NCI-H345 (cell line): ENCODE measurements at places on chromosomes 2 and 18.

- no peak for DNase-seq
These were observed 685.4 kb upstream of the NRXN1 start for GRCh38 chr2:51717312-51717711.

DNA sequence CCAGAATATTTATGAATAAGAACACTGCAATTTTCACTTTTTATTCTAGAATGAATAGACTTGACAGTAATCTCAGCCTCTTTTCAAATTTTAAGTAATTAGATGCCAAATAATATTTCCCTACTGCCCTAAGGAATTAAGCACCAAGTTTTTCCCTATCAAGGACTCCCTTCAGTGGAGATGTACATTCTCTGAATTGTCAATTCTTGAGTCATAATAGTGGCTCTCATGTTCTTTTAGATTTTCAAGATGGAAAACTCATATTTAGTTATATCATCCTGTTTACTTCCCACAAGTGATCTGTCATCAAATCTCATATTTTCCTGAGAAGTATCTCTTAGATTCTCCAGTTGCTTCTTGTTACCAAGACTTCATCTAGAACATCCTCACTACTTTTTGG is 1248.9 kb upstream of the CHAC2 start:
- no peak for DNase-seq

GRCh38 chr18:57836557-57836956 is 33.4 kb upstream of the ATP8B1 start:
- no peak for DNase-seq

DNA sequence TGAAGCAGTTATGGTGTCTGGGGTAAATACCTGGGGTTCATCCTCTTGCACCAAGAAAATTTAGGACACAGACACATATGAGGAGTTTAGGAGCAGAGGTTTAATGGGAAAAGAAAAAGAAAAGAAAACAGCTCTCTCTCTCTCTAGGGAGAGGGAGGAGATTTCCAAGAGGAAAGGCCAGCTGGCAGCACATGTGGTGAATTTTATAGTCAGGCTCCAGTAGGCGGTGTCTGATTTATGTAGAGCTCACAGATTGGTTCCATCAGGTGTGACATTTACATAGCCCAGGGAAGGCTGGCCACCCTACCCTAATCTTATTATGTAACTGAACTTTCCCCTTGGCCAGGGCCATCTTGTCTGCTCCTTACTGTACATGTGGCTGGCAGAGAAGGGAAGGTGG is 297.5 kb upstream of the RGPD4 start:
- peak; percentile 12 for DNase-seq

DNA sequence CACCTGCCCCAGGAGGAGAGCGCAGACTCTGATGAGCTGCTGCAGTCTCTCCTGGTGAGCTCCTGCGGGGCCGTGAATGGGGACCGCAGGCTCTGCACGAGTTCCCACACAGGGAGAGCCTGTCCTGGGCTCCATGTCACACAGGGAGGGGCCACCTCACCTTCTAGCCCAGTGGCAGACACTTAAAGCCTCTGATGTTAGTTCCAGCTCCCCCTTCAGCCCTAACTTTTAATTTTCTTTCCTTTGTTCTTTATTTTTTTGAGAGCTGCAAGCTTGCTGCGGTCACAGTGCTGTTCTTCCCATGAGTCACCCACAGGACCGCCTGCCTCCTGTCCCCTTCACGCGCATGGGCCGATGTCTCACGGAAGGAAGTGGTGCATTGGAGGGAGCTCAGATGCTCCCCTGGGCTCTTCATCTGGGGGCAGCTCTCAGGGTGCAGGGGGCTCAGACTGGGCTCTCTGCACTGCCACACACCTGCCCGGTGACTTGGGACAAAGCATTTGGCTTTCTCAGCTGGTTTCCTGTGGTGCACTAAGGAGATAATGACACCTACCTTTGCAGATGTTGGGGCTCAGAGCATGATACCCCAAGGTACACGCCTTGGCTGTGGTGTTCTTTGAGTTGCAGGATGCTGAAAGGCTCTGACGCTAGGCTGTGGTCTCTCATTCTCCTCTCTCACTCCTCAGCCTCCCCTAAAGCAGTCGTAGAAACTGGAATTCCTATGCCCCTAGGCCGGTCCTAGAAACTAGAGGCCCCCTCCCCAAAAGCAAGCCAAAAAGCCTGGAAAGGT is 37.2 kb upstream of the PXDN start:
- no peak for DNase-seq

DNA sequence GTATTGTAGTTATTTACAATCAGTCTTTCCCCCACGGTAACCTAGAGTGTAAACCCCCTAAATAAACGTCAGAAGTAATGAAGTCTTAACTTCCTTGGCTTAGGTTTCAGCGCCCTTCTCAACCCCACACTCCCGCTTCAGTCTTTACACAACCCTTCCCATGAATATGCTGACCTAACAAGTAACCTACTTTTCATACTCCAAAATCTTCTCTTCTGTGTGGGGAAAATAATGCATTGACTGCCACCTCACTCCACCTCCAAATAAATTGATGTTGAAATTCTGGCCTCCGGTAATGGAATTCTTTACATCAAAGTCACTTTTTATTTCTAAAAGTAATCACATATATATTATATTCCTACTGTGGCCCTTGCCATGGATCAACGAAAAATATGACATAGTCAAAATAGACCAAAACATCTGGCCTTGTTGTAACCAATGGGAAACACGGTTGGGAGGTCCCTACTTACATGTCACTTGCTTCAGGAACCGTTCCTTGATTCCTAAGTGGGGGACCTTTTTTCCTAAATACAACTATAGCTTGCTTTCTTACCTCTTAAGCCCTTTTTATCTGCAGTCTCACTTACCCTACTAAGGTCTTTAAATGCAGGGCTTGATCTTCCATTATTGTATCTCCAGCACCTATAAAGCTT is 961 bp downstream of the GEN1 start:
- no peak for DNase-seq

DNA sequence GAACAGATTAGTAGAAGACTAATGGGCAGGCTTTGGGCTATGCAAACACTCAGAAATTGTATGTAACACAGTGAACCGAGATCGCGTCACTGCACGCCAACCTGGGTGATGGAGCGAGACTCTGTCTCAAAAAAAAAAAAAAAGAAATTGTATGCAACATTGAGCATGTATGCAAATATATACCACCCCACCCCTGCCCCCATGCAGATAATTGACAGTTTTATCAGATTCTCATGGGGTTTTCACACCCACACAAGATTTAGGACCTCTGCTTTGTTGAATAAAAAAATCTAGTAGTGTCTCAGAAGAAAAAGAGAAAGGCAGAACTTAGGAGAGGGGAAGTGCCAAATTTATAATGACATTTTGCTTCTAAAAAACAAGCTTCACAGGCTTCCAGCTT is 131.6 kb upstream of the FN1 start:
- peak; percentile 33 for DNase-seq

DNA sequence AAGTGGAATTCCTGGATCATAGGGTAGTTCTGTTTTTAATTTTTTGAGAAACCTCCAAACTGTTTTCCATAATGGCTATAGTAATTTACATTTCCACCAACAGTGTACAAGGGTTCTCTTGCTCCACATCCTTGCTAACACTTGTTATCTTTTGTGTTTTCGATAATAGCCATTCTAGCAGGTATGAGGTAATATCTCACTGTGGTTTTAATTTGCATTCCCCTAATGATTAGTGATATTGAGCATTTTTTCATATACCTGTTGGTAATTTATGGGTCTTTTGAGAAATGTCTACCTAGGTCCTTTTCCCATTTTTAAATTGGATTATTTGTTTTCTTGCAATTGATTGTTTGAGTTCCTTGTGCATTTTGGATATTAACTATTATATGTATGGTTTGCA is 39.6 kb downstream of the DIS3L2 start:
- DNase-seq, result no peak

- no peak for DNase-seq
These were observed 218.4 kb downstream of the TMEM163 start for GRCh38 chr2:134500211-134500935.

DNA sequence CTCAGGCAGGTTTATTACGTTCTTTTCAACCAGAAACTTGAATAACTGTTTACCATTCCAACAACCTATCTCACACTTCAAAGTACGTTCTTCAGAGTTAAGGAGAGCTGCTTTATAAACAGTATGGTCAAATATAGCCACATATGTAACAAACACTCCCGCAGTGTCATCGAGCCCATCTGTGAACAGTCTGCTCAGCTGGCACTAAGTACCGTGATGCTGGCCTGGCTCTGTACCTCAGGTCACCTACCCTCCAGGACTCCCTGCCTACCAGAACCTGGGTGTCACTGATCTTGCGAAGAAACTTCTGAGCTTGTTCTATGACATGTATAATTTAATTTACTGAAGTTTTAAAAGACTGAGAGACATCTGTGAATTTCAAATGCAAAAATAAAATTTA is 71.4 kb downstream of the SEPTIN10 start:
- no peak for DNase-seq

DNA sequence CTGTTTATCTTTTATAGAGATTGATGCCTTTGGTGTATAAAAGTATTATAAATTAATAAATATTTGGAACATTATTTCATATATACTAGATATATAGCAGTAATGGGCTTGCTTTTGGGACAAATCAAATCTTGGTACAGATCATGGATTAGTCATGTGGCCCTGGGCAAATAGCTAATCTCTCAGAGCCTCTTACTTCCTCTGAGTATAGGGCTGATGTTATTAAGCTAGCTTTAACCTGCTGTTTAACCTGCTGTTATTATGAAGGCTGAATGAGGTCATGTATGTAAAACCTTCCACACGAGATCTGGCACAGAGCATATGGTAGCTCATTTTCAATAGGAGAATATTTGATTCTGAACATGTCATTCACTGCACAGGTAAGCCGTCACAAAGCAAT is 5.7 kb downstream of the ITGB6 start:
- DNase-seq, result no peak
